ENCODE measurements at places on chromosomes 12 and 14. TPM values are rescaled to one million over a fixed set of nuclear protein-coding genes. Genes with fewer than 3 reads are reported as not detected.

Gene NCAPD2
- 20.1 TPM for total RNA-seq

Gene SLC35F4
- total RNA-seq = 0.42 TPM

Gene GSG1
- not detected for total RNA-seq

Gene BTBD6
- 30.3 TPM for total RNA-seq

Gene SRGAP1
- 14.3 TPM for total RNA-seq

Gene LTB4R2
- total RNA-seq = 17.8 TPM

Gene RBM19
- 28.2 TPM for total RNA-seq

Gene HCAR2
- total RNA-seq = 0.28 TPM

Gene SSTR1
- not detected for total RNA-seq

- DNase-seq = no peak
Observed at GRCh38 chr12:113208041-113208934, 13.0 kb upstream of the TPCN1 start.

DNA sequence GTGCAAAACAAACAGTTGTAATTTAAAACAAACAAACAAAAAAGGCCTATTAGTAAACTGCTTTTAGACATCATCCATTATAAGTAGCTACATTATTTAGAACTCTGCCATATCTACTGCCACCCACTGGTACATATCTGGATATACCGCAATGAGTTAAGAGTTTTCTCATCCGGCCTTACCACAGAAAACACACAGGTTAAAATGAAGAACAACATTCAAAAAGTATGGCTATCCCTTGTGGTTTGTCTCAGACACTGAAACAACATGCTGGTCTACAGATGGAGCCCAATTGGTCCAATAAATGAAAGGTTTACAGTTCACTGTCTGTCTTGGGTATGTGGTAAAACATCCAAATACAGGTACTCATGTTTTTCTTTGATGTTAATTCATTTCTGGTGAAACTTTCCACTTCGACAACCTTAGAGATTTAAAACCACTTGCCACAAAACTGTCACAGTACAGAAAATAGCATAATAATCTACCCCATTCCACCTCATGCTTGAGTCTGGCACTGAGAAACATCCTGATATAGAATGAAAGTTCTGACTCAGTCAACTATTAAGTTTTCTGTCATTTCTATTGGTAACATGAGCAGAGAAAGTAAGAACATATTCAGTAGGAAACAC is 354.3 kb downstream of the CEP128 start:
- peak; percentile 49 for DNase-seq

GRCh38 chr14:26846388-26846787 is 248.6 kb upstream of the NOVA1 start:
- no peak for DNase-seq

DNA sequence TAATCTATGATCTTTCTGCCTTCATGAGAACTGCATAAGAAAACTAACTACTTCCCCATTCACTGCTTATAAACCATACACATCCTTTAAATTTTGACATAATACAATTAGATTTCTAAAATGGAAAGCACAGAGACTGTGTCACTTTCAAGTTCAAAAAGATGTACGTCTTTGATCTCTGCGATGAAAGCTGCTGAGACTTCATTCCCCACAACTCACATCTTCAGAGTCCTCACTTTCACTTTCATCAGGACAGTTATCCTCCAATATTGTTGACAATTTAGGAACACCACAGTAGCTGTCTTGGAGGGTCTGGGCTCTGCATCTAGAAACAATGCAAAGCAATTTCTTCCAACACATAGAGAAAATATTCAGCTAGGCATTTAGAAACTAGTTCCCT is 47.9 kb upstream of the KCNC2 start:
- no peak for DNase-seq

- DNase-seq = no peak
Observed at GRCh38 chr12:252636-253035, 10.0 kb downstream of the SLC6A13 start.

DNA sequence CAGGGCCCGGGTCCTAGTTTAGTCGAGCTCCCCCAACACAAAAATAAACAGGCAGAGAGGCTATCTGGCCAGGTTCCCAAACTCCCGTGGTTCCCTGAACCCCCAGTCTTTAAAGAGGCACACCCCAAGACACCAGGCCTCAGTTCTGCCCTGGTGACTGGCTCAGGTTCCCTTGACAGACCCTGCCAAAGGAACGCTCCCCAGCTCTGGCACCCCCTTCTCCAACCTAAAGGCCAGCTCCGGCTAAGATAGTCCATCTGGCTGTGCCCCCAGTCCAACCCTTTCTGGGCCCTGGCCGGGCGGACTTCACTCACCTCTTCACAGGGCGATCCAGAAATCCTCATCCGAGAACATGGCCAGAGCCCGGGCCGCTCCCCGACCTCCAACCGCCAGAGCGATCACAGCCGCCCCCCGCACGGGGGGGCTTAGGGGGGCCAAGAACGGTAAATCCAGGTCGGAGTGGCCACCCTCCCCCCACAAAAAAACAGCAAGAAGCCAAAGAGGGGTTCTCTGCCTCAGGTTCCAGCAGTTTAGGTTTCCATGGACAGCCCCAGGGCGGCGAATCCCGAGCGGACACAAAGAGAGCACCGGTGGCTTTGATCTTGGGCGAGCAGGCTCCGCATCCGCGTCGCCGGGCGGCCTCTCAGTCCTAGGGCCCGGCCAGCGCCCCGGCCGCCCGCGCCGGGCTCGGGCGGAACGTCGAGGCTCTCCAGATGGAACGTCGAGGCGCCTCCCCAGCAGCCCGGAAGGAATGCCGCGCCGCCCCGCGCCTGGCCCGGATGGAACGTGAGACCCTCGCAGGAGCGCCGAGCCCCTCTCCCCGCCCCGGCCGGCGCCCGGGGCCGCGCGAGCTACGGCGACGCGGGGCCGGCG is 1.1 kb downstream of the KMT2D start:
- DNase-seq = peak; percentile 9

GRCh38 chr14:63413009-63413408 is 94.3 kb upstream of the GPHB5 start:
- DNase-seq = no peak

GRCh38 chr12:121135320-121135719 is 2.6 kb downstream of the P2RX7 start:
- no peak for DNase-seq

DNA sequence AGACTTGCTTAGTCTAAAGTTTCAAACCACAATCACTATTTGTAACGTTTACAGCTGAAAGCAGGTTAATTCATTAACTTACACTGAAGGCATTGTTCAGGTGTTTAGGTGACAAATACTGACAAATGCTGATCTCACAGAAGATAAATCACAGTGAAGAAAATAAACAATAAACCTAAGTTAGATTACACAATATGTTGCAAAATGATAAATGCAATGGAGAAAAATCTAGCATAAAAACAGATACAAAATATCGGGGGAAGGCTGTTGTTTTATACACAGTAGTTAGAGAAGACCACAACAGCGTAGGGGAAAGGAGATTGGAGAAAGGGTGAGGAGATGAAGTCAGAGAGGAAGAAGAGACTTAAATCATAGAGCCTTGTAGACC is 3.0 kb downstream of the SCAF11 start:
- DNase-seq = peak; percentile 26

- DNase-seq = no peak
Observed at GRCh38 chr12:2429032-2429431, 365.7 kb upstream of the FKBP4 start.

GRCh38 chr12:88243982-88244381 is 101.9 kb downstream of the TMTC3 start:
- no peak for DNase-seq

- DNase-seq = no peak
Observed at GRCh38 chr12:105329926-105330282, 587 bp upstream of the C12orf75 start.

GRCh38 chr12:80059875-80060274 is 39.5 kb upstream of the OTOGL start:
- no peak for DNase-seq

DNA sequence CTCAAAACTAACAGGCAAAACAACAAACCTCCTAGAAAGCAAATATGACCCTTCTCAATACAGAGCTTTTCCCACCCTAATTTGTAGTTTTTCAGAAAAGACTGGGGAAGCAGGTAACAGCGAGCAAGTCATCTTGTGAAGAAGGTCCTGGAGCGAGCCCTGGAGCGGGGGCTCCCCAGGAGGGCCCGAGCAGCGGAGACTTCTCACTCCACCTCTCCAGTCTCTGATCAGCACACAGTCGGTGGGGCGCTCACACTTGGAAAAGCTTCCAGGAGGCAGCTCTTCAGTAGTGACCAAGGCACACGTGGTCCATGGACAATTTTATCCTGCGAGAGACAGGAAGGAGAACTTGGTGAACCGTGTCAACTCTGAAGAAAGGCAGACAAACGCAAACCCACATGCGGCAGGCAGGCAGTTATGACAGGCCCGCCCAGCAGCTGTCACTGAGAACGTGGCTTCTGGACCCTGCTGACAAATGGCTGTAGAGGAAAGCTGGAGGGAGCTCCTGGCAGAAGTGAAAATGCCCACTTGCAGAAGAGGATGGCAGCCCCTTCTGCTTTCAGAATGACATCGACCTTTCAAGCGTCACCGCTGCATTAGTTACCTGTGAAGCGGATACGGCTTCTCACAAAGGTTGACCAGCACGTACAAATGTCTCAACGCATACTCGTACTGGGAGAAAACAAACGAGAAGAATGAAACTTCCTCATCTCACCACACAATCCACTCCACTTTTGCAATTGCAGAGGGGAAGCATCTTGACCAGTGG is 44.2 kb downstream of the LGMN start:
- no peak for DNase-seq

DNA sequence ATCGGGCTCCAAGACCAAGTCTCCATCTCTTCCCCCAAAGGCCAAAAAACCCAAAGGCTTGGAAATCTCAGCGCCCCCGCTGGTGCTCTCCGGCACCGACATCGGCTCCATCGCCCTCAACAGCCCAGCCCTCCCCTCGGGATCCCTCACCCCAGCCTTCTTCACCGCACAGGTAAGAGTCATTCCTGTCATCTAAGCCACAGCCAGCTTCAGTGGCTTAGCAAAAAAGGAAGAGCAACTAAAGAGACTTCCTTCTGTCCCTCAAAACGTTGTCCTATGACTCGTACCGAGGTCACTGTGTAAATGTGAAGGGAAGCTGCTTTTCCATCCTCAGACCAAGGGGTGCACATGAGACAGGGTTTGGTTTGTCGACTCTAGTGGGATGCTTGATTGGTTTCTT is 53.4 kb downstream of the ELK3 start:
- peak; percentile 47 for DNase-seq

GRCh38 chr14:89476354-89476896 is 59.4 kb upstream of the FOXN3 start:
- no peak for DNase-seq

GRCh38 chr14:87102811-87103378 is 890.1 kb downstream of the GALC start:
- no peak for DNase-seq

GRCh38 chr14:100155049-100155621 is 4.3 kb downstream of the DEGS2 start:
- no peak for DNase-seq

GRCh38 chr14:38107216-38107631 is 100.5 kb upstream of the SSTR1 start:
- no peak for DNase-seq

DNA sequence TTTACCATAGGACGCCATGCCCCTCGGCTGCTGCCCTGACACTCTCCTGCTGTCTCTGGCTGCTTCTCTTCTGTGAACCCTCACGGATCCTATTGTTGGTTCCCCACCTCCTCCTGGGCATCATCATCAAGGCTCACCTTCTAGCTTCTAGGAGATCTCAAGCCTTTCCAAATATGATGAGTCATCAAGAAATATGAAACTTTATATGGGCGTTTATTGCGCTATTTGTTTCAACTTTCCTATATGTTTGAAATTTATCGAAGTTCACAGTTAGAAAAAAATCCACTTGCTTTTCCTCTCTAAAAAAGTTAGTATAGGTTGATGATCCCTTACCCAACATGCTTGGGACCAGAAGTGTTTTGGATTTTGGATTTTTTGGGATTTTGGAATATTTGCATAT is 2.8 kb upstream of the CRADD start:
- DNase-seq = no peak

DNA sequence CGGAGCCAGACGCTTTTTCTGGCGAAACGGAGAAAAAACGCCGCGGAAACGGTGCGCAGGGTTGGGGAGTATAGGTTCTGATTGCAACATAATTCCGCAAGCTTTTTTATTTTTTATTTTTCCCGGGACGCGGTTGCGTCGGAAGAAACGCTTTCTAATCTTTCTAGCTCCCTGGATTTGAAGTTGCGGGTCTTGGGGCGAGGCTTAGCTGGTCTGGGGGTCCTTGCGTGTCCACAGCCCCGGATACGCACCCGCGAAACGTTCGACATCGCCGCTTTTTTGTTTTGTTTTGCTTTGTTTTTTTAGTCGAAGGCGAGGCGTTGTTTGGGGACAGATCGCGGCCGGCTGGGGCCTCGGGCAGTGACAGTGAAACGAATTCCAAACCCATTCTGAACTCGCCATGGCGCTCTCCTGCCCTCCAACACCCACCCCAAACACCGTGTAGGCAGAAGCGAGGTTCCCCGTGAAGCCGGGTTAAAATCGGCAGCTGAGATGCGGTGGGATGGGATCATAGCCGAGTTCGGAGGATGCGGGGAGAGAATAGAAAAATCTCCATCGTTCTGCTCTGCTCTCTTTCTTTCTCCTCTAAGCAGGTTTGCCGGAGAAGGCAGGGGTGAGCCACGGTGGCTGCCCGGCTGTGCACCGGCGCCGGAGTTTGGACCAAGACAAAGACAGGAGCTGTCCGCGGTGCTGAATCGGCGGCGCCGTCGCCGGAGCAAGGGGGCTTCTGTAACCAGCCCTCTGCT is 8.1 kb upstream of the LHX5 start:
- DNase-seq = no peak

GRCh38 chr12:117980616-117981015 is 11.8 kb upstream of the KSR2 start:
- DNase-seq = no peak

- peak; percentile 63 for DNase-seq
Observed at GRCh38 chr12:105420659-105421240, 90.3 kb downstream of the C12orf75 start.

DNA sequence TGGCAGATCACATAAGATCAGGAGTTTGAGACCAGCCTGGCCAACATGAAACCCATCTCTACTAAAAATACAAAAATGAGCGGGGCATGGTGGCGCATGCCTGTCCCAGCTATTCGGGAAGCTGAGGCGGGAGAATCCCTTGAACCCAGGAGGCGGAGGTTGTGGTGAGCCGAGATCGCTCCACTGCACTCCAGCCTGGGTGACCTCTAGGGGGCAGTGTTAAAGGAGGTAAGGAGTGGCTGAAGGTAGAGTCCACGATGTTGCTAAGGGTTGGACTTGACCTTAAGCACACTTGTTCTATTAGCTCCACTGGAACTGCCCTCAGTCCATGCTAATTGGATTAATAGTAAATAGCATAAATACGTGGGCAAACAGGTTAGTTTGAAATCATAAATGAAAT is 62.4 kb upstream of the PSMC1 start:
- no peak for DNase-seq

- DNase-seq = no peak
Observed at GRCh38 chr14:100747736-100748135, 21.0 kb downstream of the DLK1 start.

GRCh38 chr14:103522649-103523574 is at the start of gene CKB:
CKB (minus strand) TSS chr14:103522830; CDS start chr14:103522493, 337 bp downstream.
- DNase-seq = no peak

GRCh38 chr12:30959110-30959710 is 32.7 kb downstream of the TSPAN11 start:
- DNase-seq = no peak

- no peak for DNase-seq
Observed at GRCh38 chr12:118398940-118399339, 22.6 kb downstream of the SUDS3 start.

GRCh38 chr12:66596199-66596598 is 82.7 kb downstream of the GRIP1 start:
- DNase-seq = peak; percentile 32

GRCh38 chr12:63897931-63898330 is 53.4 kb downstream of the SRGAP1 start:
- DNase-seq = no peak

GRCh38 chr12:18074001-18074400 is 16.0 kb downstream of the RERGL start:
- DNase-seq = peak; percentile 5

All from mammary epithelial cell (primary cell).